Activated CD8-positive, alpha-beta memory T cell treated with anti-CD3 and anti-CD28 coated beads for 36 hours (primary cell): ENCODE measurements at places on chromosomes 2 and 18. TPM values are rescaled to one million over a fixed set of nuclear protein-coding genes. Genes with fewer than 3 reads are reported as not detected.

KDM3A gene
- total RNA-seq: 54.0 TPM

VIT gene
- not detected for total RNA-seq

MRPL30 gene
- total RNA-seq: 31.6 TPM

STON1 gene
- 1.5 TPM for total RNA-seq

HADHA gene
- 124 TPM for total RNA-seq

CNDP1 gene
- not detected for total RNA-seq

HSPE1 gene
- total RNA-seq: 479 TPM

TLX2 gene
- 0.25 TPM for total RNA-seq

CABYR gene
- total RNA-seq: 1.2 TPM

RHOB gene
- 44.0 TPM for total RNA-seq

FBLN7 gene
- 3.7 TPM for total RNA-seq

PXDN gene
- total RNA-seq: 1.4 TPM

CHRNG gene
- total RNA-seq: not detected

MZT2B gene
- 336 TPM for total RNA-seq

CROCC2 gene
- total RNA-seq: not detected

ALPI gene
- total RNA-seq: not detected

LINC00305 gene
- not detected for total RNA-seq

CHRND gene
- not detected for total RNA-seq

BAZ2B gene
- total RNA-seq: 10.2 TPM

RESP18 gene
- total RNA-seq: not detected

MARCO gene
- not detected for total RNA-seq

SCG2 gene
- not detected for total RNA-seq

IL36RN gene
- not detected for total RNA-seq

MPHOSPH10 gene
- 63.9 TPM for total RNA-seq

ACTG2 gene
- 0.13 TPM for total RNA-seq

IL1A gene
- 3.9 TPM for total RNA-seq

DOCK10 gene
- 144 TPM for total RNA-seq

CTLA4 gene
- 65.0 TPM for total RNA-seq

DAW1 gene
- total RNA-seq: not detected

GKN1 gene
- total RNA-seq: not detected

XPO1 gene
- total RNA-seq: 223 TPM
